Activated naive CD8-positive, alpha-beta T cell treated with anti-CD3 and anti-CD28 coated beads, Interleukin-2, amount 10 ng/mL, durations not matched to agents 7 days and 5 days (primary cell): ENCODE measurements at places on chromosomes 6 and 20. TPM values are rescaled to one million over a fixed set of nuclear protein-coding genes. Genes with fewer than 3 reads are reported as not detected.

The DCDC2 gene
- not detected for total RNA-seq

The IL17F gene
- not detected for total RNA-seq

The COL9A1 gene
- not detected for total RNA-seq

The CNPY3 gene
- total RNA-seq: 90.8 TPM

The RWDD2A gene
- 2.2 TPM for total RNA-seq

The PRND gene
- not detected for total RNA-seq

The FAM162B gene
- not detected for total RNA-seq

The SIRPB2 gene
- not detected for total RNA-seq

The PHF10 gene
- total RNA-seq: 71.0 TPM

The SLC35D3 gene
- total RNA-seq: not detected

The PLAGL2 gene
- total RNA-seq: 20.4 TPM

The FERMT1 gene
- not detected for total RNA-seq

The MYLK4 gene
- total RNA-seq: 0.33 TPM

The SOX18 gene
- total RNA-seq: 0.51 TPM

The PCSK2 gene
- total RNA-seq: not detected

The ANKRD66 gene
- total RNA-seq: not detected

The BNIP5 gene
- not detected for total RNA-seq

The CYP39A1 gene
- total RNA-seq: not detected

The HS3ST5 gene
- total RNA-seq: not detected

The MUCL3 gene
- total RNA-seq: not detected

The TEAD3 gene
- total RNA-seq: 0.19 TPM

The RIOK1 gene
- total RNA-seq: 29.6 TPM

The FNDC1 gene
- not detected for total RNA-seq

The POU5F1 gene
- total RNA-seq: 0.22 TPM

The OTOR gene
- total RNA-seq: not detected

The SEL1L2 gene
- not detected for total RNA-seq

The NMBR gene
- total RNA-seq: not detected

The PBOV1 gene
- total RNA-seq: not detected

The STMN3 gene
- total RNA-seq: 42.1 TPM

The ARFGEF3 gene
- total RNA-seq: 0.30 TPM

The VGLL2 gene
- not detected for total RNA-seq

The VSX1 gene
- not detected for total RNA-seq

The BTBD3 gene
- total RNA-seq: 4.9 TPM

The WASF1 gene
- 0.72 TPM for total RNA-seq

The OPRL1 gene
- 2.6 TPM for total RNA-seq

The KIFC1 gene
- 127 TPM for total RNA-seq

The WFDC12 gene
- total RNA-seq: not detected

The PKIB gene
- total RNA-seq: 0.78 TPM

The MMP24 gene
- total RNA-seq: 0.08 TPM

The SAMD5 gene
- not detected for total RNA-seq

The C6orf15 gene
- not detected for total RNA-seq

The PRKN gene
- total RNA-seq: 1.5 TPM

The INSM1 gene
- not detected for total RNA-seq

The AMD1 gene
- total RNA-seq: 61.2 TPM

The TNNC2 gene
- not detected for total RNA-seq

The SNAP25 gene
- not detected for total RNA-seq

The SOBP gene
- total RNA-seq: 1.4 TPM

The LAMA2 gene
- total RNA-seq: not detected

The MAS1 gene
- not detected for total RNA-seq

The RNF39 gene
- total RNA-seq: not detected

The TBX18 gene
- not detected for total RNA-seq

The NKX2-4 gene
- total RNA-seq: not detected

The GLP1R gene
- not detected for total RNA-seq

The SLC22A3 gene
- total RNA-seq: not detected

The NNAT gene
- not detected for total RNA-seq

The ACOT13 gene
- 16.6 TPM for total RNA-seq

The PRL gene
- not detected for total RNA-seq

The CD109 gene
- total RNA-seq: 1.6 TPM

The LY6G6C gene
- not detected for total RNA-seq

The OXT gene
- 0.89 TPM for total RNA-seq
